ENCODE measurements at places on chromosomes 3 and 15. TPM values are rescaled to one million over a fixed set of nuclear protein-coding genes. Genes with fewer than 3 reads are reported as not detected.

DNA sequence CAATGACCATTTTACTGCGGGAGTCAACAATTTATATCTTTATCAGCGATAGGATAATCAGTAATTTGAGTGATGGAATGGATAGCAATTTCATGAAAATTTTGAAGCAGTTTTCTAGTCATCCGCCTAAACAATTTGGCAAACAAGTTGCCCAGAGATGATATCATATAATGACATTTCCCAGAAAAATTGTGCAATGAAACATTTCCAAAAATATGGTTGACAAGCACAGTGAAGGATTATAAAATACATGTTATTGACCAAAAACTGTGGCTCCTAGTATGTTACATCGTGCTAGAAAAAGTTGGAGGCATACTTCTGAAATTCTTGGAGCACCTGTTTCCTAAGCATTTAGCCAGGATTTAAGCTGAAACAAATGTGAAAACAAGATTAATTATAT lies 145.1 kb downstream of the GHSR start:
- H3K27me3 ChIP-seq = no peaks in the 10 kb centered on the region
- peaks cover 23% of the 10 kb centered on the region for H3K36me3 ChIP-seq
- no peaks in the 10 kb centered on the region for H3K4me1 ChIP-seq

DNA sequence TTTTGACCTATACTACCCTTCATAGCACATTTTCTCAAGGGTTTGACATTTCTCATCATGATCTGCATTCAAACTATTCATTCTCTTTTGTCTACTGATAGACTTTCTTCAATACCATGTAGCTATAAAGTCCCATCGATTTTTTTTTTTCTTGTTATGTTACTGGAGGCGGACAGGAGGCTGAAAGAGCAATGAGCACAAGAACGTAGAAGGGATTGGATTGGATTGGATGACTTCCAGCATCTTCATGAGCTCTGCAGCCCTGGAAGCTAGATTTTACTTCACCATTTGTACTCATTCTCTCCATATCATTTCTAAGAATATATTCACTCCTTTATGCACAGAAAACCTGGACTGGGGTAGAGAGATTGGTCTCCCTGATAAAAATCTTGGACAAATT lies 43.2 kb downstream of the DUT start:
- no peaks in the 10 kb centered on the region for H3K4me1 ChIP-seq
- DNase-seq = no peak

DNA sequence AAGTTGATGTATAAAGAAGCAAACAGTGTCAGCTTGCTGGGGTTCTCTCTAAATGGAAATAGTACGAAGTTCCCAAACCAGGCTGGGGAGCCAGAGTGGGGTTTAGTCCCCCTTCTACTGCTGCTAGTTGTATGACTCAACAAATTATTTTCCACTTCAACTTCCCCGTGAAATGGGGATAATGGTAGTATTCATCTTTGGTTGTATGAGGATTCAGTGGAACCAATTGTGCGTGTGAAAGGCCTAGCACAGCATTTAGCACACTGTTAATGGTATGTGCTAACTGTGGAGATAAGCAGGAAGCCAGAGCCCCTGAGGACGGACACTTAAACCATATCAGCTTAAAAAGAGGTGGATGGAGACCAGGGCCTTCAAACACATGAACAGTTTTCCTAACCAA lies 4.2 kb downstream of the SORD start:
- no peak overlapping the region for H3K4me3 ChIP-seq
- peaks cover 7% of the 10 kb centered on the region for H3K36me3 ChIP-seq
- H3K4me1 ChIP-seq = peaks cover 14% of the 10 kb centered on the region
- DNase-seq = no peak

PARP15 gene
- total RNA-seq = 74.7 TPM

All from spleen (tissue), 13 donors.